Stimulated activated CD8-positive, alpha-beta memory T cell treated with anti-CD3 and anti-CD28 coated beads, Interleukin-4, amount 100 ng/mL, for 48 hours (primary cell): ENCODE measurements at places on chromosomes 11 and 22.

GRCh38 chr11:59135648-59136461, 6.8 kb upstream of the FAM111A start:
- peak; percentile 96 for DNase-seq

GRCh38 chr11:96023275-96023674, 99.4 kb upstream of the MTMR2 start:
- no peak for DNase-seq

DNA sequence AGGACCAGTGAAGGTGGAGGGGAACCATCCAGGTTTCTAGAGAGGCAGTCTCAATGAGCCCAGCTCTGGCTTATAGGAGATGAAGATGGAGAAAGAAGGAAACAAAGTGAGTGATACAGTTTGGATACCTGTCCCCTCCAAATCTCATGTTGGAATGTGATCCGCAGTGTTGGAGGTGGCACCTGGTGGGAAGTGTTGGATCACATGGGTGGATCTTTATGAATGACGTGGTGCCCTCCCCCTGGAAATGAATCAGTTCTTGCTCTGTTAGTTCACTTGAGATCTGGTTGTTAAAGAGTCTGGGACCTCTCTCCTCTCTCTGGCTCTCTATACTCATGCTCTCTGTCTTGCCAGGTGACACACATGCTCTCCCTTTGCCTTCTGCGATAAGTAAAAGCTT, 393.1 kb upstream of the NARS2 start:
- no peak for DNase-seq

GRCh38 chr22:38505541-38506117, 482 bp downstream of the DDX17 start:
- DNase-seq, result peak; percentile 74

DNA sequence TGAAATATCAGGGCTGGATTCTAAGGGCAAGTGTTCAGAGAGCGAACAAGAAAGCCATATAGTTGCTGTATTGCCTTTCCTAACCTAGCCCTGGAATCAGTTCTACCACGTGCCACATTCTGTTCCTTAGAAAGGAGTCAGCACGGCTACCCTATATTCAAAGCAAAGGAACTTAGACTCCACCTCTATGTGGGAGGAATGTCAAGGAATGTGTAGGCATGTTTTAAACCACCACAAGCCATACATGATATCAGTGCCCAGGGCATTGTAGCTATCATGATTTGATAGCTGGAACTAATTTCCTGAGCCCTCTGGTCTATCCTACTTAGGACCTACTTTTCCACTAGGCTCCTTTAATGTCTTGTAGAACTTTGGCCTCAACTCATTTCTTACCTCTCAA, 2.5 kb upstream of the EIF4ENIF1 start:
- no peak for DNase-seq

GRCh38 chr22:31533374-31533773, 37.0 kb downstream of the SFI1 start:
- no peak for DNase-seq

DNA sequence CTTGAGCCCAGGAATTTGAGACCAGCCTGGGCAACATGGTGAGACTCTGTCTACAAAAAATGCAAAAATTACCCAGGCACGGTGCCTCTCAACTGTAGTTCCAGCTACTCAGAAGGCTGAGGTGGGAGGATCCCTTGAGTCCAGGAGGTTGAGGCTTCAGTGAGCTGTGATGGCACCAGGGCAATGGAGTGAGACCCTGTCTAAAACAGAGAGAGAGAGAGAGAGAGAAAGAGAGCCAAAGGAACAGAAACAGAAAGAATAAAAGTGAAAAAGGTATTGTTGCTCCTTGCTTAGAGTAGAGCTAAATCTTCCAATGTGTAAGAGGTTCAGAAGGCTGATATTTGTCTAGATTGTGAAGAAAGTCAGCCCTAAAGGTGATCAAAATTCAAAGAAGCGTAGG, 8.9 kb upstream of the ETS1 start:
- no peak for DNase-seq

- no peak for DNase-seq
Measured at GRCh38 chr11:103529181-103529684, 420.0 kb downstream of the DYNC2H1 start.

GRCh38 chr11:47171856-47172255, 4.8 kb downstream of the ARFGAP2 start:
- no peak for DNase-seq

DNA sequence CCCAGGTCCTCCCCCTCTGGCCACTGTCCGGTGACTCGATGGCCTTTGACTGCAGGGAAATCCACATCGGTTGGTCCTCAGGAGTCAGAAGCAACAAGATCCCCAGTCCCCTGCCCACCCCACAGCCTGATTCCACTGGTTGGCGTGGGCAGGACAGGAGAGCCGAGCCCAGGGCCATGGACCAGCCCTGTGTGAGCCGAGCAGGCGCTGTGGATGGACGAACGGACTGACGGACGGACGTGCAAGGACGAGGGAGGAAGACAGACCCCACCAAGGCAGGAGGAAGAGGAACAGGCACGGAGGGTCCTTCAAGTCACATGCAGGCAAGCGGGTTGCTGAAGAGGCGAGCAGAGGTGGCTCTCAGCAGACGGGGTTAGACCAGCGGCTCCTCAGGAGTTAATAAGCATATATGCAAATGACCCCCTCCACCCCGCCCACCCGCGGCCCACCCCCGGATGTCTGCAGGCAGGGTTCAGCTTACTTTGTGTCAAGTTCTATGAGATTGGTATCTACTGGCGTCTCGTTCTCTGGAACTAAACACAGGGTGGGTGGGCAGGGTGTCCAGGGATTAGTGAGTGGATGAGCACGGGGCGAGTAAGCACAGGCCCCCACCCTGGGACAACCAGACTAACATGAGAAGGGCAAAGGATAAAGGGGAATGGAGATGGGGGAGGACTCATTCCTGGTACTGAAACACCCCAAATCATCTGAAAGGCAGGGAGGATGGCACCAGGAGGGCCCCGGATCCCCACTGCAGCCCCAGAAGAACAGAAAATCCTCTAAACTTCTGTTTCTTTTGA, 26.8 kb downstream of the TPBGL start:
- no peak for DNase-seq

- DNase-seq, result no peak
Measured at GRCh38 chr11:44797886-44798606, 71.3 kb downstream of the TSPAN18 start.

GRCh38 chr11:33835143-33835878, 56.6 kb downstream of the LMO2 start:
- no peak for DNase-seq

- DNase-seq, result peak; percentile 87
Measured at GRCh38 chr22:37623075-37624016, 14.7 kb downstream of the GGA1 start.

DNA sequence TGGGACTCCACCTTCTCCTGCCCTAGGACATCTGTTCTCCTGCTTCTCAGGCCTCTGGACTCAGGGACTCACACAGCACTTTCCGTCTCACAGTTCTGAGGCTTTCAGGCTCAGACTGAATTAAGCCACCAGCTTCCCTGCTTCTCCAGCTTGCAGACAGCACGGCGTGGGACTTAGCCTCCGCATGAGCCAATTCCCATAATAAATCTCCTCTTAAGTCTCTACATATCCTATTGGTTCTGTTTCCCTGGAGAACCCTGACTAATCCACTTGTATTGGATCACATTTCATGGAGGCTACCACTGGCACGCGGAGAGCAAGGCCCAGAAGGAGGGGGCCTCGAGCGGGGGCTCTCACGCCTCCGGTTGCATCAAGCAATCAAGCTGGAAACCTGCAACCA, 1313.6 kb downstream of the TBC1D22A start:
- DNase-seq, result no peak

GRCh38 chr11:113278481-113278880, 35.9 kb upstream of the TTC12 start:
- no peak for DNase-seq

GRCh38 chr22:39122772-39123470, 25.9 kb downstream of the APOBEC3H start:
- DNase-seq, result no peak

DNA sequence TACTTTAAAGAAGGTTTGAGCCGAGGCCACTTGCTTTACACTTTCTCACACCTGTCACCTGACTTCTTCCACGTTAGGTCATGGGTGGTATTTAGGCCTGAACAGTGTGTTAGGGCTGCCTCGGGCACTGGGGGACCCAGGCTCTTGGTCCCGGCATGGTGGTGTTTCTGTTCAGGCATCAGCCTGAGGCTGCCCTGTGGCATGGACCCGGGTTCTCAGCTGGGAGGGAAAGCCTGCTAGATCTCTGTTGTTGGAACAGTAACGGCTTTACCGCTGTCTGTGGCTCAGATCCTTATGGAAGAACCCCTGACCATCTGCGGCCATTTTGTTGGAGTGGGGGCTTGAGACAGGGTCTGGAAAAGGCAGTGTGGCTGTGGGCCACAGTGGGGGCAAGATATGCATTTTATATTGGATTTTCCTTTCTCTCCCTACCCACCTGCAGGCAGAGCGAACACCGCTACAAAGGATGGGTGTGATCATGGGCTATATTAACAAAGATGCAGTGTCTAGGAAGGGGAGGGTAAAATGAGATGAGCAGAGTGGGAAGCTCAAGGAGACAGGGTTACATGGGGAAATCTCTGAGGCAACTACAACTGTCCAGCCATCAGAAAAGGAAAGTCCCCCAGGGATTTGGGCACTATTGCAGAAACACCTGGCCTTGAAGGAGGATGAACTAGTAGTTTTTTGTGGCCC, 1.6 kb upstream of the KCNJ11 start:
- DNase-seq, result no peak

DNA sequence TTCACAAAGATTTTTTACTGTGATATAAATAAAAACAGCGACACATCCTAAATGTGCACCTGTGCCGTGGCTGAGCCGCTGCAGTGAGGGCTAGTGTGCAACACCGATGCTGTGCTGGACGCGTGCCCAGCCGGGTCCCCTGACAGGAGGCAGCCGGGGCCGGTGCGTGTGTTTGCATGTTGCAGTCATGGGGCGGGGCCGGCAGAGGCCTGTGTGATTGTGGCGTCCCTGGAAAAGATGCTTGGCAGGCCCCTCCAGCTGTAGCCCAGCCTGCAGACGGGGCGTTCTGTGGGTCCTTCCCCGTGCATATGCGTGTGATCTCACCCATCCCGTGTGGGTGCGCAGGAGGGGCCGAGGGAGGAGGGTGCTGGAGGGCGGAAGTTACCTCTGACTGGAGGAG, 30.6 kb downstream of the MUC6 start:
- DNase-seq, result no peak

DNA sequence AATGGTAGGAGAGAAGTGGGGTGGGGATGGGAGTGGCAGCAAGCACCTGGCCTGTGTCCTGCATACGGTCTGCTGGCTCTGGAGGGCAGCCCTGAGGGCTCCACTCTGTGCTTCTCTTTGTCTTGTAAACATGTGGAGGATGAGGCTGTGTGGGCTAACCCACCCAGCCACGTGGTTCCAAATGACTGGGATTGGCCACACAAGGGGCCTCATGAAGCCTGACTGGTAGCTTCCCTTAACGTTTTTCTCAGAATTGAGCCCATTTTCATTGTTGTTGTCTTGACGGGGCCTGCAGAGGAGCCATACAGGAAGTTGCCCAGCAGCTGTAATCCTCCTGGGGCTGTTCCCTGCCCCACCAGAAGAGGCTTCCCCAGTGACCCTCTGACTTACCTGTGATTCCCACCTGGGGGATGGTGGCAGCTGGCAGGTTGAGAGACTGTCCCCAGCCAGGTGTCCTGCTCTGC, 18.0 kb downstream of the DERL3 start:
- DNase-seq, result no peak

- DNase-seq, result no peak
Measured at GRCh38 chr11:110513259-110513801, 83.6 kb downstream of the FDX1 start.

GRCh38 chr11:1087961-1088926, 13.6 kb downstream of the MUC2 start:
- DNase-seq, result peak; percentile 39

- DNase-seq, result no peak
Measured at GRCh38 chr11:20544603-20545237, 54.7 kb upstream of the SLC6A5 start.

- DNase-seq, result no peak
Measured at GRCh38 chr22:36457688-36458450, 23.6 kb downstream of the TXN2 start.

DNA sequence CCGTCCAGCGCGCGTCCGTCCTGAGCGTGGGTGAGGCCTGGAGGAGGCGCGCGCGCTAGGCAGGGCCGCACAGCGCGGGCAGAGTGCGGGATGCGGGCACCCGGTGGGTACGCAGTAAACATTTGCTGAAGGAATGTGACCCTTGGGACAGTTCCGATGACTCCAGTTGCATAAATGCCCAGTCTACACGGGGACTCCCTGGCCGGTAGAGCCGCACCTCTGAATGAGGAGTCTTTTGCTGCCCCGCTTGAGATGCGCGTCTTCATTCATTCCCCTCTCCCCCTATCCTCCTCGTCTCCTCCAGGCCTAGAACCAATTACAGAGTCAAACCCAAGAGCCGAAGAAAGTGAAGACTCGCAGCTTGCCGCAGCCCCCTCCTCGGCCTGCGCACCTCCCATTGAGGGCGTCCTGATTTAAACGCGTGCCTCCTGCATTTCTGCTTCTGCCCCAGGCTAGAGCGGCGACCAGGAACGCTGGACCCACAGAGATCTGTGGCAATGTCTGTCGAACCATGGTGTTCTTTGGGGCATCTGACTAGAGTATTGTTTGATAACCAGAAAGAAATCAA, 729 bp upstream of the CHKB start:
- no peak for DNase-seq

DNA sequence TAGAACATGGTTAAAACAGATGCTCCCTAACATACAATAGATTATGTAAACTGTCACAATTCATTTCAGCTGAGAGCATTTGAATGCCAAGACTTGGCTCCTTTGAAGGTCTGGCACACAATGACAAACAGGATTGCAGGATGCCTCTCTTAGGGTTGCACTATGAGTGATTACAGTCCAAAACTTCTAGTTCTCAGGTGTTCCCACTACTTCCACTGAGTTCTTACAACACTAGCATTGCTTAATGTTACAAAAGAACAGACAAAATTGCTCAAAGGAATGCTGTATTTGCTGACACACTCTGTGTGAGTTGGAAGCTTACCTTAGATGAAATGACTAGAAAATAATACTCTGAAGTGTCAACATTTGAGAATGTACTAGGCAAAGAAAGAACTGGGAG, 2413.8 kb upstream of the RAG2 start:
- no peak for DNase-seq

- DNase-seq, result peak; percentile 18
Measured at GRCh38 chr22:27985323-27986275, 66.5 kb upstream of the PITPNB start.

- no peak for DNase-seq
Measured at GRCh38 chr22:24107661-24108060, 73.6 kb upstream of the SUSD2 start.

GRCh38 chr11:9922806-9923205, 258.9 kb downstream of the SWAP70 start:
- DNase-seq, result no peak
